ENCODE measurements at places on chromosomes 12 and 14.

DNA sequence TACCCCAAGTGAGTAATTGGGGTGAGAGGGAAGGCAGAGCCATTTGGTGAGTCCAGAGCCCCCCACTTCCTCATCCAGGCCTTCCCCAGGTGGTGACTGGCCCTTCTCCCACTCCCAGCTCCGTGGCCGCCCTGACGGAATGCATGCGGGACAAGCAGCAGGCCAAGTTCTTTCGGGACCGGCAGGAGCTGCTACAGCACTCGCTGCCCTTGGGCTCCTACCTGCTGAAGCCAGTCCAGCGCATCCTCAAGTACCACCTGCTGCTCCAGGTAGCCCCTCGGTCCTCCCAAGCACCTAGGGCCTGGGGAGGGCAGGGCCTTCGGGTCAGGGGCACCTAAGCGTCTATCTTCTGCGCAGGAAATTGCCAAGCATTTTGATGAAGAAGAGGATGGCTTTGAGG is 26.5 kb downstream of the PLEKHG3 start:
- no peak for DNase-seq

- no peak for DNase-seq
Measured at GRCh38 chr12:119446459-119446858, 111.9 kb downstream of the CCDC60 start.

DNA sequence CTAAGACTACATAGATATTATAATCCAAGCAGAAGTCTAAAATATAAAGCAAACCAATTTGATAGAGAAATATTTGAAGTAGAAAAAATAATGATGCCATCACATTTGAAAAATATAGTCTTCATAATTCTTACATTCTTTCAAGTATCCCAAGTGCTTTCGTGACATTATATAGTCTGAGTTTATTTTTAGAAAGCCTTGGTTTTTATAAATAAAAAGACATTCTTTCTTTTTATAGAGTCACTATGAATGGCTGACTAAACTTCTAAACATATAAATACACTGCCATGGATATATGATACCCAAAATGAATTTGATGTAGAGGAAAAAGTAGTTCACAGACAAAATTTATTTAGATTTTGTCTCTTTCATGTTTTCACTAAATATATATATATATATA is 135.1 kb upstream of the PDZRN4 start:
- no peak for DNase-seq

DNA sequence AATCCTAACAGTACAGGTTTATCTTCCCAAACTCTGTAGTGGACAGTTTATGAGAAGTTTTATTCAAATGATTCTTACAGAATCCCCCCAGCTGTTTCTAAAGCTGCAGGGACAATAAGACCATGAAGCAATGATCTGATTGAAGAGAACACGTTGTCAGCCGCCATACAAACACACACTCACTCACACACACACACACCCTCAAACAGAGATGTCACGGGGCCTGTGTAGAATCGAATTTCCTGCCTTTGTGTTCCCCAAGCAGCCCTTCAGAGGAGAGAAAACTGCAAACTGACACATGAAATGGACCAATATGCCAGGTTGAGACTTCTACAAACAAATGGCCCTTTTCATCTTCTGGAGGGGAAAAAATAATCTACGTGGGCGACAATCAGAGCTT is 80.5 kb upstream of the TBX3 start:
- no peak for DNase-seq

- DNase-seq, result no peak
Measured at GRCh38 chr12:84329938-84330337, 582.7 kb downstream of the SLC6A15 start.

DNA sequence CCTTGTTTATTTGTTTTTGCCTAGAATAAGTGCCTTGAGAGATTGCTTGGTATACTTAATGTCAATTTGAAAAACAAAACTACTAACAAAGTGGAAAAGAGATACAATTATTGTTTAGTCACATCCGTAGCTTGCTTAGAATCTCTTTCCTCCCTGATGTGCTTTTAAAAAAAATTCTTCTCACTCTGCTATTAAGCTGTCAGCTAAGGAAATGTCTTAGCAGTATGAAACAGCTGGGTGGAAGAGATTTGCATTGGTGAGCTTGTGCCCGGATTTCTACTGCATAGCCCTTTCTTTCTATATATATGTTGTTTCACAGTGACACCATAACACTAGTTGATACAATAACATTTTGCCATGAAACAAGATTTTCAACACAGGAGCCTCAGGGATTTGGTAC is 229.4 kb upstream of the RGS6 start:
- DNase-seq, result peak; percentile 20

GRCh38 chr12:117521867-117522266 is 160.4 kb upstream of the NOS1 start:
- DNase-seq, result no peak

GRCh38 chr12:80892597-80893445 is 44.9 kb downstream of the LIN7A start:
- DNase-seq, result no peak

DNA sequence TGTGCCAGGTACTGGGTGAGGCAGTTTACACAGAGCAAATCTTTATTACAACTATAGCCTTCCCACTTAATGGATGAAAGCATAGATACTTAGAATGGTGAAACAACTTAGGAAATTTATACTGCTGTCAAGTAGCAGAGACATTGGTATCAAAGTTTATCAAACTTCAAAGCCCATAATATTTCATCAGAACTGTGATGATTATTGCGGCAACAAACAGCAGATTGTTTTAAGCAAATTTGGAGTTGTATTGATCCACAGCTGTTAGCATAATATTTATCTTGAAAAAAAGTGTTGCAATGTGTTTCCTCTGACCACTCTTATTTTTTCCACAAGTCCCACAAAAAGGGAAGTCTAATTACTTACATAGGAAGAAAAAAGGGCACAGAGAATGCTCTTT is 2.0 kb upstream of the SLCO1B3 start:
- DNase-seq, result no peak

DNA sequence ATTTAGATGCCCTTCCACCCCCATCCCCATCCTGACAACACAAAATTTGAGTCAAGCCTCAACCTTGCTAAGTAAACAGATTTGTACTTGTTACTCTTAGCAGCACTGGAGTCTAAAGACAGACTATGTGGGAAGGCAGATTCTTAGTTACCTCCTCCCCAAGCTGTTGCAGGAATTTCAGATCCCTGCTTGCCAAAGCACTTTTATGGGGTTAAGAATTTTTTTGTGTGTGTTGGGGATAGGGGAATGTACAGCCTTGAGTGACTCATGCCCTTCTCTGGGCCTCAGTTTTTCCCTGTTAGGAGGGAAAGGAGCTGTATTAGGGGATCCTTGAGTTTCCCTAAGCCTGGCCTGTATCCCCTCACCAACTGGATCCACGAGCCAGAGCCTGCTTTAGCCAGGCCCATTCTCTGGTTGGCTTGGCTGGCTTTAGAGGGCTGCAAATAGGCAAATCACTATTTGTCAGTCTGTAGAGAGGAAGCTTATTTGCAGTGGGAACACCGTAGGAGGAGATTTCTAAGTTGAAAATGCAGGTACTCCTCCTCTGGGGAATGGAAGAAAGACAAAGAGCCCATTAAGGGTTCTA is 27.7 kb upstream of the RNU6-8 start:
- DNase-seq, result no peak

Data from WERI-Rb-1 (cell line).